ENCODE measurements at places on chromosomes 3 and 15. TPM values are rescaled to one million over a fixed set of nuclear protein-coding genes. Genes with fewer than 3 reads are reported as not detected.
A peak's percentile ranks its signal among the peaks of the same experiment; 100 is the strongest.

The EPHB1 gene
- total RNA-seq, result not detected

The SATB1 gene
- total RNA-seq, result 82.1 TPM

GRCh38 chr3:120407508-120408287 lies 43.1 kb downstream of the FSTL1 start:
- H3K36me3 ChIP-seq, result no peaks in the 10 kb centered on the region
- no peak overlapping the region for H3K4me3 ChIP-seq

DNA sequence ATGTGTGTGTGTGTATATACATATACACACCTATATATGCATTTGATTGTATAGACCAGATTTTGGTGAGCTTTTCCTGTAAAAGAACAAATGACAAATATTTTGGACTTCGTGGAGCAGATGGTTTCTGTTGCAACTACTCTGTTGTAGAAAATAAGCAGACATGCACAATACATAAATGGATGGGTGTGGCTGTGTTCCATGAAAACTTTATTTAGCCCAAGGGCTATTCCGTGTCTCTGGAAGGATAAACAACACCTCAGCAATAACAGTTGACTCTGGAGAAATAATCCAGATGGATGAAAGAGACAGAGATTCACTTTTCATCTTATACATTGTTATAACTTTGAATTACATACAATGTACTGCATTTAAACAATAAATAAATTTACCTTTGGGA lies 441.4 kb downstream of the CNTN3 start:
- no peaks in the 10 kb centered on the region for H3K4me1 ChIP-seq
- no peak overlapping the region for H3K4me3 ChIP-seq
- no peaks in the 10 kb centered on the region for H3K27me3 ChIP-seq
- no peak for DNase-seq

DNA sequence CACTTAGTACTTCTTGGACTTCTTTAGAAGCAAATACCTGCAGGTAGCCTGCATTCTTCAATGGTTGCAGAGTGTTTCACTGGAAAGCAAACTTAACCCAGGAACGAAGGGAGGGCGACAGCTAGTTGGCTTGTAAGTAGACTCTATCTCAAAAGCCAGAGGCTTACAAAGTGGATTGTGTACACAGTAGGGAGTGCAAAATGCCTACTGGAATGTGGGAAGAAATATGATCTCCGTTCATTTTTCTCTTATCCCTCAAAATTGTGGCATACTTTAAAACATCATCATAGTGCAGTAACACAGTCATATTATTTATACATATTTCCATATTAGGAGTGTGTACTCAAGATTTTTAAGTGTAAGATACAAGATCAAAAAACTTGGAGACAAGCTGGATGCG lies 155.7 kb downstream of the LIPC start:
- DNase-seq, result no peak
- no peaks in the 10 kb centered on the region for H3K27me3 ChIP-seq
- no peaks in the 10 kb centered on the region for H3K36me3 ChIP-seq
- H3K4me1 ChIP-seq, result no peaks in the 10 kb centered on the region
- H3K4me3 ChIP-seq, result no peak overlapping the region

DNA sequence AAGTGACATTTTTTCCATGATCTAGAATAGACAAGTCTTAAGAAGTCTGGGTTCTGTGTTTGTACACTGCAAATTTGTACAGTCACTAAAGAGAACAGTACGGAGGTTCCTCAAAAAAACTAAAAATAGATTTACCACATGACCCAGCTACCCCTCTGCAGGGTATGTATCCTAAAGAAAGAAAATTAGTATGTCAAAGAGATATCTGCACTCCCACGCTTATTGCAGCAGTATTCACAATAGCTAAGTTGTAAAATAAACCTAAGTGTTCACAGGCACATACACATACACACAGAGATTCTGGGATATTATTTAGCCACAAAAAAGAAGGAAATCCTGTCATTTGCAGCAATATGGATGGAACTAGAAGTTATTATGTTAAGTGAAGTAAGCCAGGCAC lies 120.4 kb downstream of the ZIC1 start:
- no peaks in the 10 kb centered on the region for H3K36me3 ChIP-seq
- DNase-seq, result no peak
- no peaks in the 10 kb centered on the region for H3K4me1 ChIP-seq

GRCh38 chr3:55487381-55488241 lies 505 bp upstream of the WNT5A start:
- peak overlapping the region; percentile 71 for H3K4me3 ChIP-seq
- H3K36me3 ChIP-seq, result no peaks in the 10 kb centered on the region
- H3K27ac ChIP-seq, result peak overlapping the region; percentile 91
- no peaks in the 10 kb centered on the region for H3K27me3 ChIP-seq

DNA sequence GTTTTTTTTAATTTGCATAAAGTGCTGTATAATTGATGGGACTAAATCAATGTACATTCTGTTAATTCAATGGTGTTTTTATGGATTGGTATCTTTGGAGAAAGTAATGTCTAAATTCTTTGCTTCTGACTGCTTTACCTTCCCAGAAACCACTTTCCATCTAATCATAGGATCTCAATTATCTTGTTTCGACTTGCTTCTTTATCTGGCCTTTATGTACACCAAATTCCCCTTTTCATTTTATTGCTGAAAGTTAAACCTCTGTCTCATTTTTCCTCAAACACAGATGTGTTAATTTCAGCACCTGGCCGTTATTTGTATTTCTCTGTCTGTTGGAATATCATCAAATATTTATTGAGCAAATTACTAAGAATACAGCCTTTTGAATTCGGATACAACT lies 287.3 kb upstream of the GBE1 start:
- H3K36me3 ChIP-seq, result no peaks in the 10 kb centered on the region
- DNase-seq, result no peak
- no peak overlapping the region for H3K27ac ChIP-seq
- H3K4me1 ChIP-seq, result no peaks in the 10 kb centered on the region

- no peaks in the 10 kb centered on the region for H3K36me3 ChIP-seq
- no peak overlapping the region for H3K27ac ChIP-seq
- no peaks in the 10 kb centered on the region for H3K4me1 ChIP-seq
- H3K27me3 ChIP-seq, result no peaks in the 10 kb centered on the region
- no peak for DNase-seq
- no peak overlapping the region for H3K4me3 ChIP-seq
Measured at GRCh38 chr3:194350726-194351071, 429 bp downstream of the CPN2 start.

DNA sequence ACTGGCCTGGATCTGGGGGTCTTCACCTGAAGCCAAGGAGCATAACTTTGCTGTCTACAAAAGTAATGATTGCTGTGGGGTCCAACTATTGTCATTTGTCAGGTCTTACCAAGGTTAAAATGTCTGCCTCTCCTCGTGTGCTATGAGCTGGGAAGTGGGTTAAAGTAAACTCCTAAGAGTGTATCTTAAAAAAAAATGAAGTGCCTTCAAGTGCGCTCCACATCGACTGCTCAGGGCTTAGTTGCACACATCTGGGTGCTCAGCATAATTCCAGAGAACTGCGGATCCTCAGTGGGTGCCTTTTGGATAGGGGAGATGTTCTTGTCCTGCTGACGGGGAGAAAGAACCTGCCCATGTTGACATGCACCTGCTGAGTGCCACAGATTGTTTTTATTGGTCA lies 40.9 kb downstream of the EFCAB12 start:
- DNase-seq, result no peak
- peak overlapping the region; percentile 74 for H3K27ac ChIP-seq
- H3K4me3 ChIP-seq, result no peak overlapping the region
